Suppressor macrophage (primary cell): ENCODE measurements at places on chromosomes 12 and 14.

DNA sequence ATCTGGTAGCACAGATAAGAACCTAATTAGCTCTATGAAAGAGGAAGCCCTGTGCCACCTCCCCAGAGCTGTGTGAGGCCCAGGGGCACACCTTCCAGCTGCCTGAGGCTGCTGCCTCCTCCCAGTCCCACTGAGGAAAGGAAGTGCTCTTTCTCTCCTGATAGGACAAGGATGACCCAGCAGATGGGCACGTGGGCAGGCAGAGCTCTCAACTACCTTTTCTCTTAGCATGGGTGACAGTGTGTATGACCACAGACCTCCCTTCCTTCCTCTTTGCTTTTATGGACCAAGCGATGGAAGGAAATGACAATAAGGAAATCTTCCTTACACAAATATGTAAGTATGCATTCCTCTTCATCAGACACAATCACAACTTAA, 127.6 kb upstream of the AMIGO2 start:
- DNase-seq: peak; percentile 78

DNA sequence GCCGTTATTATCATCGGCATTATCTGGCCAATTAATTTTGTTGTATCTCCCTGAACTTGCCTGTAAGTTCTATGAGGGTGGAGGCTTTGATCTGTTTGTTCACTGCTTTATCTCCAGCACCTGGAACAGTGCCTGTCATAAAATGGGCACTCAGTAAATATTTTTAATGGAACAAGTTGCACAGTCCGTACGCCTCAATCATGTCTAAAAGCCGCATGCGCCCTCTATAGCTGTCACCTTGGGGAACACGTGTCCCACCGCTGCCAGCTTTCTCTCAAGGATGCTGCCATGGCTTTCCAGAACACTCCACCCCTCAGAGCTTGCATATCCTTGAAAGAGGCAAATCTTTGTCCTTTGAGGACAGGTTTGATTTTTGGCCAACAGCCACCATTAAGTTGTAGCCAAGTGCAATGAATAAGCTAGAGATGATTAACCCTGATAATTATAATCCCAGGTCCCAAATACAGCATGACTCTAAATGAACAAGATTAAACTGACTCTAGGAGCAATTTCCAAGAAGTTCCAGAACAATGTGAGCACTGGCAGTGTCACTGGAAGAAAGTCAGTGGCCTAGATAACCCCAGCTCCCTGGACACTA, 55.1 kb downstream of the ERH start:
- no peak for DNase-seq

DNA sequence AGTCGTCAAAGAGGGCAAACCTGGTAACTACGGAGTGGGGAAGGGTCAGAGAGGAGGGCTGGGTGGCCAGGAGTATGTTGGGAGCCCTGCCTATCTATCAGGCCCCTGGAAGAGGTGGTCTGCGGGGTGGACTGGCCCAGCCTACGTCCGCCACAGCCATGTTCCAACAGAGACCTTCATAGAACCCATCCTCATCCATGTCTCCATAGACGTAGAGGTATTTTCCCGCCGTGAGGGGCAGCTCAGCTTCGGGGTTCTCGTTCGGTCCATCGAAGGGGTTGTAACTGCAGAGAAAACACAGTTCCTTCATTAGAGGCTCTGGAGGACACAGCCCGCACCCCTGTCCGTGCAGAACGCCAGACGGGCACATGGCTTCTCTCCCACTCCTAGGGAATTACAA, 107.3 kb downstream of the PIWIL1 start:
- DNase-seq: no peak

DNA sequence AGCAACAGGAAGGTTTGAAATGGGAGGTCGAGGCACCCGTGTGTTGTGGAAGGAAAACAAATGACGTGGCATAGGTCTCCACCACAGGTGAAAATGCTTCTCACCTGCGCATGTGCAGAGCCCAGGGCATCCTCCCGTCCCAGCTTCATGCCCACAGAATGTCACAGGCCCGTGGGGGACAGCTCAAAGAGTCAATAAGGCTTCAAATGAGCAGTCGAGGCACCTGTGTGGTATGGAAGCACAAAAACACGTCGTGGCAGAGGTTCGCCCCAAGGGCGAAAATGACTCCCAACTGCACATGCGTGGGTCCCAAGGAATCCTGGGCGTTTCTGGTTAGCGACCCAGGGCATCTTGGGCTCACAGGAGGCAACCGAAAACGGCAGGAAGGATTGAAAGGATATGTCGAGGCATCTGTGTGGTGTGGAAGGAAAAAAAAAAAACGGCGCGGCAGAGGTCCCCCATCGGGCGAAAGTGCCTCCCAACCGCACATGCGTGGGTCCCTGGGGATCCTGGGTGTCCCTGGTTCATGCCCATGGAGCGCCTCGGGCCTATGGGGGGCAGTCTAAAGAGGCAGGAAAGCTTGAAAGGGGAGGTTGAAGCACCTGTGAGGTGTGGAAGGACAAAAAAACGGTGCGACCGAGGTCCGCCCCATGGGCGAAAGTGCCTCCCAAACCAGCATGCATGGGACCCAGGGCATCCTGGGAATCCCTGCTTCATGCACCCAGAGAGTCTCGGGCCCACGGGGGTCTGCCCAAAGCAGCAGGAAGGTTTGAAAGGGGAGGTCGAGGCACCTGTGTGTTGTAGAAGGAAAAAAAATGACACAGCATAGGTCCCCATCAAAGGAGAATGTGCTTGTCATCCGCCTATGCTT, 578.5 kb downstream of the ALG10 start:
- DNase-seq: no peak

DNA sequence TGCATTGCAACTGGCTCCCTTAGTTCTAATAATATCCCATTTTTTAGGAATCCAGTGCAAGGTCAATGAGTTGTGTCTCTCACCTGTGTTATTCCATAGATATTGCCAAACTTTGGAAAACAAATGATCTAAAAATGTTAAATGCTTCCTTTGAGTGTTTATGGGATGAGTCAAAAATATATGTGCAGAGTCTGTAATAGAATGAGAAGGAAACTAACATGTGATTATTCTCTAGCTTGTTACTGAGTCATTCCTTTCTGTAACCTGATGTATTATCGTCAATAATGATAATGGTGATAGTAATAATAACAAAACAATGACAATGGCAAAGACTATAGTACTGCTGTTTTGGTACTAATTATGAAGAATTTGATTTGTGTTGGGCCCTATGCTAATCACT, 11.5 kb downstream of the ACSS3 start:
- DNase-seq: no peak

DNA sequence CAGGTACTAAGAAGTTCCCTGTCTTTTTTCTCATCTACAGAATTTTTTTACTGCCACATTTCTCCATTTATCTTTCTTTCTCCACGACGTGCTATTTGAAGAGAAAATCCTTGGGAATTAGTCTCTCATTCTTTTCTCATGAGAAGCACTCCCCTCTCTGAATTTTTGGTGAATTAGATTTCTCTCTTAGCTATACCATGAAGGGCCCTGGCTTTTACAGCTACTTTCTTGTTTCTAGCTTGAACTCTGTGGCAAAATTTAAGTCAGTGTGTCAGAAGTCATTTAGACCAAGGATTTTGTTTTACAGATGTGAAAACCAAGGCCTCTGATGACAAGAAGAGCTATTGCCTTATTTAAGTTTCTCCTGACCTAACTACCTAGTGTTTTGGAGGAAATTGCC, 213.1 kb downstream of the AEBP2 start:
- no peak for DNase-seq

DNA sequence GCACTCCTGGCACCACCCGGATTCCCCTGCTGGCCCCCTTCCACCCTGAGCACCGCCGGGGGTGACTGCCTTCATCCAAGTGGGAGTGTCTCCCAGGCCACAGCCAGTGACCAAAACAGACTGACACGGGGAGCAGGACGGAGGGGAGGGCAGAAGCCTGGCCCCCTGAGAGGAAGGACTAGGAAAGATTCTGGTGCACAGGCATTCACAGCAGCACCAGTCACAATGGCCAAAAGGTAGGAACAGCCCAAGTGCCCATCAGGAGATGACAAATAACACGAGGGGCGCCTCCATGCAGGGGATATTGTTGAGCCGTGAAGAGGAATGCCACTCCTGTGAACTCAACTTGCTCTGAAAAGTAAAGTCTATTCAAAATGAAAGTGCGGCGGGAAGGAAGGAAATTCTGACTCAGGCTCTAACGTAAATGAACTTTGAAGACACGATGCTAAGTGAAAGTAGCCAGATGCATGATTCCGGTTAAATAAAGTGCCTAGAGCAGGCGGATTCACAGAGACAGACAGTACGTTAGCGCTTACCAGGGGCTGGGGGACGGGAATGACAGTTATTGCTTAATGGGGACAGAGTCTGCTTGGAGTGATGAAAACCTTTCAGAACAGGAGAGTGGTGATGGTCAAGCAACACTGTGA, 146.1 kb upstream of the NCOR2 start:
- DNase-seq: peak; percentile 93

GRCh38 chr12:54296393-54297099, 4.3 kb downstream of the NFE2 start:
- peak; percentile 23 for DNase-seq

DNA sequence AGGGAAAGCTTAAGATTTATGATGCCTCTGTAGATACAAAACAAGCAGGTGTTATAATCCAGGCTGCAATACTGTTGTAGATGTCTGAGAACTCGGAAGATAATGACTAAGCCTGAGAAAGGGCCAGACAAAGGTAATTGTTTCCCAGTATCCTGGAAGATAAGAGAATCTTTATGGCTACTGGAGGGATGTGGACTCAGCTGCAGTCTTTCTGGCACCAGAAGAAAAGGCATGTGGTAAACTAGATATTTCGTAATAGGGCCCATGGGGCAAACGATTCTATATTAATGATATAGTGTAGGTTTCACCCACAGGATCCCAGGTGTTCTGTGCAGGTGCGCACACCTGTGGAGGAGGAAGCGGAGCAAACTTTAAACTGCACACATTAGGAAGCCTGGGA, 9.2 kb upstream of the APOLD1 start:
- DNase-seq: no peak

DNA sequence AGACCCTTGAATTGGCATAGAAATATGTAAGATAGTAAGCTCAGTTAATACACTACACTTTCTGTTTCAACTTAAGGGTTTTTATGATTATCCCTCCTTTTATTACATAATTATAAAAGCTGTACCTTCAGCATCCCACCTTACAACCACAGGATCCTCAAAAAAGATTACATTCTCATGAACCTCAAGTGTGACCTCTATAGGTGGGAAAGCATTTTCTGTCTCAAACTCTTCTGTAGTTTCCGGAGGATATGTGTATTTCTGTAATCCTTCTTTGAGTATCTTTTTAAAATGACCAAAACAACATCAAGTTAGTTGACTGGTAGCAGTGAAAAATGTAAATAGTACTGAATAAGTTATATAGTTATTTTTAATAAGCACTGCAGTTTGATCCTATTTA, 75.9 kb downstream of the DNAI7 start:
- no peak for DNase-seq

DNA sequence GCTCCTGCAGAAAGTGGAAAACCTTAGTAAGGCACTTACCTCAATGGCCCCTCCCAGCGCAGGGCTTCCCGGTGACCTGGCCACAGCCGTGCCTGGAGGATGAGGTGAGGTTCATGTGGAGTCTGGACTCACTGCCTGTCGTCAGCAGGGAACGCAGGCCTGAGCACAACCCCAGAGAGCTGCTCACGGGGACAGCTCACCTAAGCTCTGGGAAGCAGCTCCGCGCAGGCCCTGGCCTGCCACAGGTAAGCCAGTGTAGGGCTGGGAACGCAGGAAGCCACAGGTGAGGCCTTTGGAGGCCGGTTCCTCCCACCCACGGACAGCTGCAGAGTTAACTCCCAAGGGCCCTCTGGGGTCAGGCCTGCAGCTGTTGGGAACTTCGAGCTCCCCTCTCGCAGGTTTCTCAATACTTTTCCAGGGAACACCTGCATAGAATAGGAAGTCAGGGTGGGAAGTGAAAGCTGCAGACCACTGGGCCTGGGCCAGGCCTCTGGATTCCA, 32.7 kb downstream of the ANAPC7 start:
- DNase-seq: no peak

- no peak for DNase-seq
These were observed 197.7 kb downstream of the NAV3 start for GRCh38 chr12:78028426-78028825.

- DNase-seq: peak; percentile 41
These were observed 73.0 kb upstream of the FICD start for GRCh38 chr12:108442067-108442466.

- peak; percentile 83 for DNase-seq
These were observed 13.5 kb downstream of the DHRS7 start for GRCh38 chr14:60151715-60152114.

DNA sequence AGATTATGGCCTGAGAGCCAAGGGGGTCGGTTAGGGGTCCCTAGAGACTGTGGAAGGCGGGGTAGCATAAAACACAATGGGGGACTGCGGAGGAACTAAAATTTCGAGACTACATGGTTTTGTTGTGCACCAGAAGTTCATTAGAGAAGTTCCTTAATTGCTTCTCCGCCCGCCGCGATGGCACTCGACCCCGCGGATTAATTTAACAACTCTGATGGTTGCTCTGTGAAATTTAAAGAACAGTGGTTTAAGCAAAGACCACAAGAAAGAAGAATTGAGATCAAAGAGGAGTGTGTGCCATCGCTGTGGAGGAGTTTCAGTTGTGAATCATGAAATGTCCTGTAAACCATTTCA, 1.4 kb upstream of the CCDC88C start:
- DNase-seq: no peak

- no peak for DNase-seq
These were observed 110.4 kb upstream of the RFLNA start for GRCh38 chr12:124184456-124184855.

GRCh38 chr12:79546466-79547043, 144.2 kb downstream of the PAWR start:
- DNase-seq: no peak

DNA sequence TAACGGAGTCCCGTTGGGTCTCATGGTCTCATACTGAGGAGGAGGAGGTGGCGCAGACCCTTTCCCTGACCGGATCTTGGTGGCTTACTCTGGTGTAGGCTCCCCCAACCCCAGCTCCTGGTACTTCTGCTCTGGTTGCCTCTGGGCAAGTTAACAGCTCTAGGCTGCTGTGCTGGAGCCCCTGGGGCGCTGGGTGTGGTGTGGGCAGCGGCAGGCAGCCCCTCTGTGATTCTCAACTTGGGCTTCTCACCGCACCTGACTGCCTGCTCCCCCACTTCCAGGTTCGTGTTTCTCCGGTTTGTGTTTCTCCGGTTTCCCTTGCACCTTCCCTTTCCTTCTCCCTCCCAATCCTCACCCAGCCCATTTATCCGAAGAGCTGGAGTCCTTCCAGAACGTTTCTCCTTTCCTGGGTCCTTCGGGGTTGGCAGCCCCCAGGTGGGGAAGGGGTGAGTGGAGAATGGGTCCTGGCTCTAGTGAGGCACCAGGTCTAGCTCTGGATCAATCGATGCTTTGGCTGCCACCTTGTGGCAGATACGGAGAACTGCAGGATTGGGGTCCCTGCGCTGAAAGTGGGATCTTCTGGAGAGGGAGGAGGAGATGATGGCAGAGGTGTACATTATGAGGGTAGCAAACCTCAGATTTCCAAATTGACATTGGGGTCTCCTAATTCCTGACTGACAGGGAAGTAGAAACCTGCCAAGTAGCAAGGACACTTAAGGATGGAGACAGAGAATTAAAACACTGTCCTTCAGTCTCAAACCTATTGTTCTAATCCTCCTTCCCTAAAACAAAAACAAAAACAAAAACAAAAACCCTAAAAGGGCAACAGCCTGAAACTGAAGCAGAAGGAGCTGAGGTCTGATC, 8.3 kb downstream of the CISTR start:
- DNase-seq: peak; percentile 77

- no peak for DNase-seq
These were observed 11.0 kb downstream of the PLEKHG3 start for GRCh38 chr14:64715146-64715627.

- DNase-seq: no peak
These were observed 670.7 kb downstream of the NRXN3 start for GRCh38 chr14:78840898-78841297.

GRCh38 chr12:93419388-93420034, 22.2 kb downstream of the UBE2N start:
- DNase-seq: peak; percentile 70

GRCh38 chr14:39087493-39087892, 15.5 kb downstream of the SEC23A start:
- no peak for DNase-seq
